ENCODE measurements at places on chromosomes 11 and 22.

- peak; percentile 60 for DNase-seq
Observed at GRCh38 chr22:42169055-42169469, 38.5 kb upstream of the CYP2D6 start.

- no peak for DNase-seq
Observed at GRCh38 chr11:115501893-115502589, 2.2 kb downstream of the CADM1 start.

DNA sequence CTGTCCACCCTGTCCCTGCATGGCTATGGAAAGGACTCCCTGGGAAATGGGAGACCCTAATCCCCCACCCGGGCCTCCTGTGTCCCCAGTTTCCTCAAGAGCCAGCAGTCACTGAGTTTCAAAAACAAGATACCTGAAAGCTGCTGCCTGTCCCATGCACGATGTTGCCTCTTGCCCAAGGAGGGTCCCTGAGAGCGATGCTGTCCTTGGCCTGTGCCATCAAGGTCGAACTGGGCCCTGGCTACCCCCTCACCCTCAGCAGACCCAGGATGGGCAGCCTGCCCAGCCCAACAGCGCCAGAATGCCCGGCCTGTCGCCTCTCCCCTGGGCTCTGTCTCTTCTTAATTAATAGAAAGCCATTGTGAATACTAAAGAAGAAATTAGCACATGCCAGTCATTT lies 104.5 kb upstream of the LMO1 start:
- DNase-seq, result no peak

DNA sequence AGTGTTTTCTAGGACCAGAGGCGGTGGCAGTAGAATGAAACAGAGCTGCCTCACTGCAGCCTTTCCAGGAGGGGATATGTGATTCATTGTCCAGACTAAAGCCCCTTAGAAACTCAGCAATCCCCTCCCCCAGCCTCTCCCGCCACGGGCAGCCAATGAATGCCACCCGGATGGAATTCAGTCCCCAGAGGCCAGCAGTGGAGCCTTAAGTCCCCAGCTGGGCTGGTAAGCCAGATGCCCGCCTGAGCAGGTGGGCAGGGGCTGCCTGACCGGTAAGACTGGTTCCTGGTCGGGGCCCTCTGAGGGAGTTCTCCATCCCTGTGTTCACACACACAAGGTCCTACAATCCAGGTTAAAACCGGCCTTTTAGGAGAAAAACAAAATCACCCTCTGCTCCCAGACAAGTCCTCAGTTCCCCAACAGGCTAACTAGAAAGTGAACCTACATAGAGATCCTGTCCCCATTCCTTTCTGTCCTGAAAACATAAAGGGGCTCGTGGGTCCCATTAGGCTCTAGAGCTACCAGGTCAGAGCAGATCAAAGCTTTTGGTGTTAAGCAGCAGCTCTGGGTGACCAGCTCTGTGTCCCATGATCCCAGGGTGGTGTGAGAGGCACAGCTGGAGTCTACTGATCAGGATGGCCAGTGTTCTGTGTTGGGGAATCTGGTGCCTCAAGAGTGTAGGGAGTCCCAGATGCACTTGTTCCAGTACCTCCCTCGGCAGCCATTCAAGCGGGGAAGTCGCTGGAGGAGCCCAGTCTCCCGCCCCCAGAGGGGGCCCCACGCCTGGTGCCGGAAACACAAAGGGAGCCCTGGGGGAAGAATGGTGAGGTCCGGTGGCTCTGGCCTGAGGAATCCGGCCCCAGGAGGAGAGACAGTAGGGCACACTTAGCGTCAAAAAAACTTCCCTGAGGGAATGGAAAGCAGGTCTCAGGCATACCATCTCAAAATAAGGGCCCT lies 2.6 kb downstream of the PATZ1 start:
- peak; percentile 8 for DNase-seq

DNA sequence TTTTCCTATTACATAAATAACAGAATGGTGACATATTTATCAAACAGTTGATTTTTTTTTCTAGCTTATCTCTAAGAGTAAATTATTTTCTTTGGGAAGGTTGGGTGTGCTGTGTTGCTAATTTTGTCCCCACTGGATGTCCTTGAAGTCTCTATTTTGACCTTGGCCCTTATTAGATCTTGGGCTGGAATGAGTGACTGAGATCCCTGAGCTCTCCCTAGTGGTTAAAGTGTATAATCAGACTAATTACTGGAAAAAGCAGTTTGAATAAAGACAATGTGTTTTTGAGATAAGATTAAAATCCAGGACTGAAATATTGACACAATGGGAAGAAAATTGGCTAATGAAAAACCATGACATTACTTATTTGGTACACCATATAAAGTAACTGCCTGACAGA lies 56.1 kb downstream of the AASDHPPT start:
- DNase-seq, result no peak

DNA sequence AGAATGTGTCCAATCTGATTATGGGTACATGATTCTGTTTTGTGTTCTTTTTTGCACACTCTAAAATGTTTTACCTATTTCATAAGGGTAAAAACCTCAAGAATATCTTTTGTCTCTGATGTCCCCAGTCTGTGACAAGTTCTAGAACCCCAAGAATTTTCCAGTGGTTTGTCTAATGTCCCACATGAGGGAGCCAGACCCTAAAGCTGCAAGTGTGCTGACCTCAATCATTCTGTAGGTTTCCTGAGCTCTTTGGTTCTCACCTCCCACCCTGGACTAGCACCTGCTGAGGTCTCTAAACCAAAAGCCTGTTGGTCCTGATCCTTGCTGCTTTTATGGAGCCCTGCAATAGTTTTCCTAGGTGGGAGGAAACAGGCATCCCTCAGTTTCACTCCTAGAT lies 149.8 kb upstream of the MPPED2 start:
- DNase-seq, result no peak

GRCh38 chr11:69950621-69951020 lies 127.5 kb upstream of the ANO1 start:
- no peak for DNase-seq

GRCh38 chr11:69832561-69833413 lies 13.6 kb upstream of the FGF3 start:
- no peak for DNase-seq

- DNase-seq, result no peak
Observed at GRCh38 chr22:35092406-35092805, 26.4 kb downstream of the ISX start.

DNA sequence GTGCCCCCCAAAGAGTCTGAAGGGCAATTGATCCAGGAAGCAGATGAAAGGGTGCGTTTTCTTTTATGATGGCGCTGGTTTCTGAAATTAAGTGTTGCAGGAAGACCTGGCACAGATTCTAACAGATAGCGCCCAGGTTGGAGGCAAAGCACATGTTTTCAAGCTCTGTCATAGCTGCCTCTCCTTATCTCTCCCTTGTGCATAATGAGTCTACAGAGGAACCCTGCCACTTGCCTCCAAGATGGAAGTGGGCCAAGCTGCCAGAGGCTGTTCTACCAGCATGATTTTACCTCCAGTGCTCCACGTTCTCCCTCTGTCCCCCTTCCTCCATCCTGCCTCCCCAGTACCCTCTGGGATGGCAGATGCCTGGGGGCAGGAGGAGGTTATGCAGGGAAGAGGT lies 30.0 kb upstream of the TLCD5 start:
- no peak for DNase-seq

DNA sequence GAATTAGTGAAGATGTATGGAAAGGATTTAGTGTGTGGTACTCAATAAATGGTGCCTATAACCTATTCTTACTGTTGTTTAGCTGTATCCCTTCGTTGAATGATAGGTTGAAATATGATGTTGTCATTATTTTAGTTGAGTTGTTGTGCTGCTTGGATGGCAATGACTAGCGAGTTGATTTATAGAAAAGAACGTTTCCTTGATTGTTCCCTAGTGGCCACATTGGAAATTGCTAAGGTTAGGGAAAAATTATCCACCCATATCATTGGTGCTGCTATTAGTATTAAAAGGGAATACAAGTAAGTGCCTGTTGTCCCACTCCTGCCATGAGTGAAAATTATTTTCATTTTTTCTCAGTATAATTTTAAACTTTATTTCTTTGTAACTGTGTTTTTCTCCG lies 14.5 kb downstream of the EMSY start:
- DNase-seq, result no peak

- peak; percentile 74 for DNase-seq
Observed at GRCh38 chr22:35648066-35649025, at the start of gene APOL6. TSS of gene APOL6 (plus strand) at chr22:35648446. CDS start at chr22:35656426, 7,980 bp downstream.

All from CD8-positive, alpha-beta memory T cell (primary cell).